Stimulated activated CD8-positive, alpha-beta memory T cell treated with anti-CD3 and anti-CD28 coated beads, Interleukin-12 subunit alpha, Interleukin-12 subunit beta, amount 100 ng/mL, for 1 hour (primary cell): ENCODE measurements at places on chromosomes 5 and 9.

DNA sequence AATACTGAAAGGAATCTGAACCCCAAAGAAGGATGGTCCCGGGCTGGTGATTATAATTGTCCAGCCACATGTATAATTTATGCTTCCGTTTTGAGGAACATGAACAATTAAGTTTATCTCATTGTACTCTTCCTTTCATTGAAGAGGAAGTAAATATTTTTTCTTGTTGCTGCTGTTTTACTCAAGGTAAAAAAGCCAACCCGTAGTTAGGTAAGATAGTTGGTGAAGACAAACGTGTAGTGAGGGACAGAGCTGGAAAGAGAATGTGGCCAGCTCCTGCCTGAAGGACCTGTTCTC is 5.1 kb downstream of the RCL1 start:
- DNase-seq: no peak

GRCh38 chr5:138354926-138355378 is 2.5 kb downstream of the KDM3B start:
- peak; percentile 17 for DNase-seq

DNA sequence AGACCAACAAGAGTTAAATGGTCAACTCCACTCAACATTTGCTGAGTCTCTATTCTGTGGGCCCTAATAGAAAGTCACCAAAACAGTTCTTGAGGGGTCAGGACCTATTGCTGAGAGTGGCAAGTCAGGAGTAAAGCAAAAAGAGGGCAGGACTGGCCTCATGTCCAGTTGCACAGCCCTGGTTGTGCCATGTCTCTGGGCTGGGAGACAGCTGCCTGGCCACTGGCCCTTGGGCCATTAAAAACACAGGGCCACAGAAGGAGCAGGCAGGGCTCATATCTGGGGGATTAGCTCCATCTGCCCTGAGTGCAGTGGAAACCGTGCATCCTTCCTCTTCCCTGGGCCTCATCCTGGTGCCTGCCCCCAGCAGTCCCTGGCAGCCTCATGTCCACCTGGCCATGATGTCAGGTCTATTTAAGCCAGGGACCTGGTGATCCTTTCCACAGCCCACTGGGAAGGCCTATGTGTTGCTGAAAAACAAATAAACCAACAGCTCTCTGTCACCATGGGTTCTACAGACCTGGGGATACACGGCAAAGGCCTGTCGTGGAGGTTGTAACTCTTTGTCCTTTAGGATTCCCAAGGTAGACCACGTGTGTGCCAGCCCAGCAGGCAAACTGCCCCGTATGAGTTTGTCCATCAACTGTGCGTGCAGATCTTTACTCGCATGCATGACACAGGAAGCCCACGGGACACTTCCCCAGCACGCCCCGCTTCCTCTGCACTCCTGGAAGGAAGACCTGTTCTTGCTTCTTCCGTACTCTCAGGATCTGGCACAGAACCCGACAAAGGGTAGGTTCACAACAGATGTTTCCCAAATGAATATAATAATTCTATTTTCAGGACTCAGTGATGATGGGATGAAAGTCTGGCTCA is 148.8 kb downstream of the MTX3 start:
- no peak for DNase-seq

GRCh38 chr5:98905857-98906688 is 22.7 kb downstream of the CHD1 start:
- DNase-seq: no peak

GRCh38 chr5:110752953-110753352 is 14.1 kb downstream of the SLC25A46 start:
- DNase-seq: no peak

- no peak for DNase-seq
Observed at GRCh38 chr5:131272724-131273123, 8.9 kb downstream of the CDC42SE2 start.
